ENCODE measurements at places on chromosomes 1 and 21.

DNA sequence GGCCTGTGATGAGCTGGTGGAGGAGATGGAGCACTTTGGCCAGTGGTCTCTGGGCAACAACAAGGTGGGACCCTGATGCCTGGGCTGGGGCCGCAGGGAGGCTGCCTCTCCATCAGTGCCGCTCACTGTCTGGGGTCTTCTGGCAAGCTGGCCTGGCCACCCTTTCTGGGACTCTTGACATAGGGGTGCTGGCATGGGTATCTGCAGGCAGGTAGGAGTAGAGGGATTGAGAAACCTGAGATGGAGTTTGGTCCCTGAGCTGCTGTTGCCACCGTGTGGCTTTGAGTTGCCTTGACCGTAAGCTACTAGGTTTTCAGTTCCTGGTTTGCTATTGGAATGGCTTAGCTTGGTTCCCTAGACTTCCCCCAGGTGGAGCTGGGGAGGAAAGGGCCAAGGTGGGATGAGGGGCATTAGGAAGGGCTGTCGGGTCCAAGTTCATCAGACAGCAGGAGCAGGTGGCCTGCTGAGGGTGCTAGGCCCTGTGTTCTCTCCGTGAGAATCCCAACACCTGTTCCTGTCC is 13.2 kb upstream of the MFN2 start:
- no peak for DNase-seq

DNA sequence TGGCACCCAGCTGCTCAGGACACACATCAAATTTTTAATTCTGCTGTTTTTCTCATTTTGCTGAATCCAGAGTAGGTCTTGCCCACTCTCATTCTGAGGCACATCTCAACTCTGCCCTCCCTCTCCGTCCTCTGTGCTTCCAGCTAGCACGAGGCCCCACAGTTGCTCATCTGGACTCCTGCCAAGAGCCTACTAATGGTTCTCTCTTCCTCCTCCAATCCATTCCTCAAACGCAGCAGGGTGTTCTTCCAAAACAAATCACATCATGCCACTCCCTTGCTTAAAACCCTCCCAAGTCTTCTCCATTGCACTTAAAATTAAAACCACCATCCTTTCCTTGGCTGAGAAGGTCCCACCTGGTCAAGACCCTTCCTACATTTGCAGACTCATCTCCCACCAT is 49.8 kb upstream of the SCAF4 start:
- DNase-seq: no peak

DNA sequence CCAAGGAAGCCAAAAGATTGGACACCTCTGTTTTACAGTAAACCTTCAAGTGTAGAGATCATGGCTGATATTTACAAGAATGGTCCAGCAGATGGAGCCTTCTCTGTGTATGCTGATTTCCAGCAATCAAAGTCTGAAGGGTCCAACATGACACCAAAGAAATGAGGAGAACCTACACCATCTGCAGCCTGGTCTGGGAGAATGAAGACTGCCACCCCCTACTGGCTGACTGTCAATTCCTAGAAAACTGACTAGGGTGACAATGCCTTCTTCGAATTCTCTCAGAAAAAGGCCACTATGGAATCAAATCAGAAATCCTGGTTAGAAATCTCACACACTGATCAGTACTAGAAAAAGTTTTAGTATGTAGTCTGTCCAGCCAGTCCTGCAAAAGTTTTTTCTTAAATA is 83.3 kb downstream of the CDC42BPA start:
- DNase-seq: no peak

DNA sequence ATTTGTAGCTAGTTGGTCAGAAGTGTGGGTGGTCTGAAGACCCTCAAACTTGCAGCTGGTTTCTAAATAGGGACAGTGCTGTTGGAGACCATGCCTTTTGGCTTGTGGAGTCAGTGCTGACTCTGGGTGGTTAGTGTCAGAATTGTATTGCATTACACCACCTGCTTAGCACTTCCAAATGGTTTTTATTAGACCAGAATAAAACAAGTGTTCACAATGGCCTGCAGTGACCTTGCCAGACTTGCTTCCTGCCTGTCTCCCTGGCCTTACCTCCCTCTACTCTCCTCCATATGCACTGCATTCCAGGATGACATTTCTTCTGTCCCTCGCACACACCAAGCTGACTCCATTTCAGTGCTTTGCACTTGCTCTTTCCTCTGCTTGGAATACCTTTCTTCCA is 72.7 kb upstream of the CNIH3 start:
- no peak for DNase-seq

DNA sequence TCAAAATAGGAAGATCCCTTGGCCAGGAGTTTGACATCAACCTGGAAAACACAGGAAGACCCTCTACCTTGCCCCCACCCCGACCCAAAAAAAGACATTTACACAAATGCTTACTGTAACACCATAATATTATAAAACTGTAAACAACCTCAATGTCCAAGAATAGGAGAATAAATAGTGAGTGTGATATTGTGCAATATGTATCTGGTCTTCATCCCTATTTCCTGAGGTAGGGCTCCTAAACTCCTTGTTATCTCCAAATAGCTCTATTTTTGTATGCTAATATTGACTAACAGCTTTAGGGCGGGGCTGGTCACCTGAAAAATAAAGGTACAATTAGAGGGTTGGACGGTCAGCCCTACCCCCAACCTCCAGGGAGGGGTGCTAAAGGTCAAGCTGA is 23.5 kb downstream of the RSBN1 start:
- no peak for DNase-seq

DNA sequence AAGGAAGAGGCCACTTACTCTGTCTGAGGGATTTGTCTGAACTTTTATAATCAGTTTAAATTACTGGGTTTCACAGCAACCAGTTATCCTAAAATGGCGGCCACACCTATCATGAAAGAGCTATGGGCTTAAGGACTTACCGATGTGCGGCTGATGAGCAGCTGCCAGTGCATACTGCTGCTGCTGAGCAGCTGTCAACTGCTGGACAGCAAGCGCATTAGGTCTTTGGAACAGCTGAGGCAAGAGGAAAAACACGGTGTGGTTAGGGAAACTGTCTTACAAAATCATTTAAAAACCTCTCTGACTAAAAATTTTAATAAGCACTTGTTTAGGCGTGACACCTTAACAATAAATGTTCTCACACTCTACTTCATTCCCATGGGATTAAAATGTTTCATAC is 72.6 kb upstream of the SDC3 start:
- no peak for DNase-seq

- no peak for DNase-seq
These were observed 17.9 kb upstream of the TARS2 start for GRCh38 chr1:150469291-150469690.

- no peak for DNase-seq
These were observed 83.3 kb downstream of the MPZL1 start for GRCh38 chr1:167805041-167805556.

- no peak for DNase-seq
These were observed 294.5 kb downstream of the RRAGC start for GRCh38 chr1:38565020-38565491.

- DNase-seq: no peak
These were observed 71.0 kb downstream of the TOMM20 start for GRCh38 chr1:235057385-235058306.

- no peak for DNase-seq
These were observed at the start of gene OLIG1 for GRCh38 chr21:33069994-33070743. Gene OLIG1 (plus strand): TSS chr21:33070141. CDS start chr21:33070247, 106 bp downstream.

DNA sequence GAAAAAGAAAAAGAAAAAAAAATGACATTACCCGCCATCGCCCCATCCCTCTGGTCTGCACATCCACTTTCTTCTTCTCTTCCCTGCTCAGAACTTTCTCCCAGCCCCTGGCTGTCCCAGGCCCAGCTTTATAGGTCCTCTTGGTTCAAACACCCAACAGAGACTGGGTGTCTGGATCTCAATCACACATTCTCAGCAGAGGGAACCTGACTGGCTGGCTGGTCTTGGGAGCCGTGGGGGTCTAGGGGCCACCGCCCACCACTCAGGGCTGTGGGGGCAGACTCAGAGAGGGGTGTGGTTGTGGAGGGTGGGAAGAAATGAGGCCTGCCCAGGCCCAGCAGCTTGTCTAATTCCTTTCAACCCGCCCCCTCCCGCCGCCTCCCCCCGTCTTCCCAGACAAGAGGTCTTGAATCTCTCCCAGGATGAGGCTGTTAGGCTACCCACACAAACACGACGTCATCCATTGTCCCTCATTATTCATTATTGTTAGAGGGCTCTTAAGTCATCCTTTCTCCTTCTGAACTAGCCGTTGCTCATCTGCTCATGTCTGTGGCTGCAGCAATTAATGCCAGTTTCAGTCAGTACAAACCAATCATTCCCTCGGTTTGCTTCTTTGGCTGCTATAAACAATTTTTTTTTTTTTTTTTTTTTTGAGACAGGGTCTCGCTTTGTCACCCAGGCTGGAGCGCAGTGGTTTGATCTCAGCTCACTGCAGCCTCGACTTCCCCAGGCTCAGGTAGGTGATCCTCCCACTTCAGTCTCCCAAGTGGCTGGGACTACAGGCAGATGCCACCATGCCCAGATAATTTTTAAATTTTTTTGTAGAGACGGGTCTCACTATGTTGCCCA is 40.6 kb upstream of the CLIC4 start:
- no peak for DNase-seq

DNA sequence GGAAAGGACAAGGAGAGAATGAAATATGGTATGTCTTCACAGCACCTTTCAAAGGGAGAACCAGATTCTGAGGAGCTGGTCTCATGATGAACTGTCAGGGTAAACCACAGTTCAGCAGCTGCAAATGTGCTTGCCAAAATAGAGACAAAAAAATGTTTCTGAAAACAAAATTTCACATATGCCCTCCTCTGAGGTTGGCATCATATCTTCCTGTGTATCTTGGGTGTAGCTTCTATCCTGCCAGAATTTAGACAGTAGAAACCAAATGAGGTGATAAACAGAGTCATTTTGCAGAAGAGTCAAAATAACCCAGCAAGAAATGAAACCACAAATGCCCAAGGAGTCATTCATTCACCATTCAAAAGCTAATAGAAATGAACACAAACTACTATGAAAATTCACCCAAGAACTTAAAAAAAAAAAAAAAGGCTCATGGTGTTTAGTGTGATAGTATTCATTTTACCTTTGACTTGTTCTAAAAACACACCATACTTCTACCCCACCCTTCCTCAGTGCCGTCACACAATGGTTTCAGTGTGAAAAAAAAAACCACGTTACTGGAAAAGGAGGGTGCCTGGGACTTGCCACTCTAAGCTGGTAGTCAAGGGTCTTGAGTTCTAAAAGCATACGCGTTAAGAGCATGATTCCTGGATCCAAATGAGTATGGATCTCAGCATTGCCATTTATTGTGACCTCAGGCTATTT is 18.5 kb downstream of the SELL start:
- no peak for DNase-seq

- no peak for DNase-seq
These were observed 81.6 kb upstream of the LRRC8D start for GRCh38 chr1:89739013-89739843.

- DNase-seq: no peak
These were observed 10.4 kb downstream of the TRABD2B start for GRCh38 chr1:47986761-47987200.

DNA sequence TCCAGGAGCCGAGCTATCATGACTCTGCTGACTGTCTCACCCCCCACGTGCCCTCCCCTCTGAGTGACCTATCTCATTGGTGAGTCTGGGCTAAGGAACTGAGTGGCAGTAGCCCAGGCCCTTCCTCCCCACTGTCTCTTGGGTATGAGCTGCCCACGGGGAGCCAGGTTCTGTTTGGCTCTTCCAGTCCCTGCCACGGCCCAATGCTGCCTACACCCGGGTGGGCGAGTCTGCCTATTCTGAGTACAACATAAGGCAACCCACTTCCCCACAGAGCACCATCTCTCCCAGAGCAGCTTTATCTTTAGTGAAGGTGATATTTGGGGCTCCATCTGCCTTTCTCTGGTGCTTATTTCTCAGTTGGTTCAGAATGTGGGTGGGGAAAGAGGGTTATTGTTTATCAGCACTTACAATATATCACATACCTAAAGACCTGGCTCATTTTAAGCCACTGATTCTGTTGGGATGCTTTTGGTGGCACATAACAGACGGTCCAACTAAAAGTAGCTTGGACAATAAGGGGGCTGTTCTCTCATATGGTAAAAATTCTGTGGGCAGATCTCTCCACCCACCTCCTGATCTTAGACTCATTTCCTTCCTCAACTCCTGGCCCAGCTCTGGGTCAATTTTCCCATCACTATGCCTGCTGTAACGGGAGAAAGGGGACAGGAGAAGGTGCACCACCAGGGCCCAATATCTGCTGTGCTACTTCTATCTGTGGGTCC is 27.7 kb upstream of the VWA5B1 start:
- DNase-seq: no peak

- DNase-seq: no peak
These were observed 965.2 kb downstream of the TTLL7 start for GRCh38 chr1:83033682-83034081.

DNA sequence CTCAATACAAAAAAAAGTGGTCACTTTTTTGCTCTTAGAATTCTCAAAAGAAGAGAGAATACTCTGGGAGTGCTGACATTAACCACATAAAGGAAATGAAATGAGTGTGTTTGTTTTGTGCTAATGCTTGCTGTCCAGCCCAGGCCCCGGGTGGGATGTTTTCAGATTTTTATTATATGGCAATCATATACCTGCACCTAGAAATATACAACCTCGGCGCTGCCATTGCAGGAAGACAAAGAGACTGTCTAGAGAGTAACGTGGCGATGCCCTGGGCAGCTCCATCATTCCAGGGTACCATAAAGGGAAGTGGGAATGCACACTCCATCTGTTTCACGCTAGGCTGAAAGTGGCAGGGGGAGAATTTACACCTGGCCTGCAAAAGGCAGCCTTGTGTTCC is 7.1 kb downstream of the BACE2 start:
- DNase-seq: no peak

DNA sequence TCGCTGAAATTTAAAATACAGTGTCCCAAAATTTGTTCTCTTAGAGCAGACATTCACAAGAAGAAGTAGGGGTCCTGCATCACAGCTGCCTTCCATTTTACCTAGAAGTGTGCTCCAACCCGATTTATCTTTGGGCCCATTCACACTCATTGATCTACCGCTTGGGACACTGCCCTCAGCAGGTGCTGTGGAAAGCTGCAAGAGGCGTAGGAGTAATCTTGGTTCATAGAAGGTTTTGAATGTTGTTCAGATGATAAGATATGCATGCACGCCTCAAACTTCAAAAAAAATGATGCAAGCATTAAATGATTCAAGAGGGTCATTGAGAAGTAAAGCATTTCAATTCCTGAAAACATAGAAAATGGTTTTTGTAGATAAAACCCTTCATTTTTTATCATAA is 18.6 kb upstream of the C1orf105 start:
- DNase-seq: no peak

GRCh38 chr1:79052829-79053449 is 46.4 kb upstream of the ADGRL4 start:
- DNase-seq: no peak

- DNase-seq: no peak
These were observed 27.5 kb downstream of the ZP4 start for GRCh38 chr1:237863234-237863633.

- DNase-seq: no peak
These were observed 76.2 kb downstream of the BRINP2 start for GRCh38 chr1:177246710-177247580.

- no peak for DNase-seq
These were observed 41.5 kb upstream of the DUSP10 start for GRCh38 chr1:221783437-221783836.

Measured in left forelimb (tissue), 1 donor.